ENCODE measurements at places on chromosomes 7 and 10.

DNA sequence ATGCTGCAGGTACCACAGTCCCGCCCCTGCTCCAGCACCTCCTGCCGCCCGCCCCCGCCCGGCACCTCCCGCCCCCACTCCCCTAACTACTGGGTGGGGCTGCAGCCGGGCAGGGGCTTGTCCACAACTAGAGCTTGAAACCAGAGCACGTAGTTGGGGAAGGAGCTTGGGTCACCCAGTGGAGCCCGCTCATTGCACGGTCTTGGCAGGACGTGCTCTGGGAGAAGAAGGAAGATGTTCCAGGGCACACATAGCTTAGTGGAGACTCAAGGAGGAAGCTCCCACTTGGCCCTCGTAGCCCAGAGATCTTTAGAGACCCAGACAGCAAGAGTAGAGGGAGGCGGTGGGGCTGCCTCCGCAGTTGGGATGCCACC, 692 bp downstream of the IGFBP1 start:
- no peak for DNase-seq

- no peak for DNase-seq
These were observed 284.9 kb upstream of the VWC2 start for GRCh38 chr7:49488573-49488972.

- DNase-seq, result no peak
These were observed 12.6 kb downstream of the TBATA start for GRCh38 chr10:70772627-70773026.

DNA sequence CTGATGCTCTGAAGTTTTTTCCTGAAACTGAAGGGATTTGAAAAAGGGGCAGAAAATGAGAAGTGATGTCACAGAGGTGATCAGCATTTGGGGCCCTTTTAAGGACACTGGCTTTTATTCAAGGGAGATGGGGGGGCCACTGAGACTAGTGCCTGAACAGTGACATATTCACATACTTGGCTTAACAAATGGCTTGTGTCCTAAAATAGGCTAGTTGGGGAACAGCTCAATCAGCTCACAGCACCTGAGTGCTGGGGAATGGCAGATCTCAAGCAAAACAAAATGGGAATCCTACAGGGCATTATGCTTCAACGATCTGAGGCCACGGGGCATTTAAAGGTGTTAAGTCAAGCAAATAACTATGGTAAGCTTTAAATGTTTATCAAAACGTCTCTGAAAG, 90.1 kb downstream of the UBE2H start:
- DNase-seq, result no peak

GRCh38 chr7:7736671-7737070, 18.3 kb upstream of the RPA3 start:
- DNase-seq, result no peak

- no peak for DNase-seq
These were observed 420.5 kb downstream of the RPS24 start for GRCh38 chr10:78454123-78454645.

GRCh38 chr10:119461923-119462322, 80.6 kb downstream of the RGS10 start:
- DNase-seq, result no peak

DNA sequence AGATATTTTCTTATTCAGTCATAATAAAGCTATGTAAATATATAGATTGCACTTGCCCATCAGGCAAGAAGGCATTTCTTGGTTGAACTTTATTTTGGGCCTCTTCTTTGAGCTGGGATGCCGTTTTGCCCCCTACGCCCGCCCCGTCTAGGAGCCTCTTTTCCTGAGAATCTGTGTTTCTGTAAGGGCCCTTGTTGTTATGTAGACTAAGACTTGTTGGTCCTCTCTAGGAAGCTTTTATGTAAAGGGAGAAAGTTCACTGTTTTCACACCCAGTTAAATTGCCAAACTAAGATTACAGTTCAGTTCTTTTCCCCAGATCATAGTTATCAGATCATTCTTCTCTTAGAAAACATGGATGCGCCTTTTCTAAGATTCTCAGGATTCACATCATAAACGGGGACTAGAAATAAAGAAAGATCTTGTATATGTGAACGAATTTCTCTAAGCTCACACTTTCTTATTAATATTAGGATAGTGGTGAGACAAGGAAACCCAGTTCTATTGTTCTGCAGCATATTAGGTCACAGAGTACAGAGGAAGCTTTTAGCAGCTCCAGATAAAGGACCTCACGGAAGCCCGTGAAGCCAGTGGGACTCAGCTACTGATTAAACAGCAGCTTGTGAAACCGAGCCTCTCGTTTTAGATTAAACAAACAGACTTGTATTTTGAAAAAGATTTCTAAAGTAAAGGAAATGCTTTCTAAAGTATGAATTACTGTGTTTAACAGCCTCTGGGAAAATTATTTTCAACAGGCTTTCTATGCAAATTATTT, 3.8 kb downstream of the LMTK2 start:
- no peak for DNase-seq

DNA sequence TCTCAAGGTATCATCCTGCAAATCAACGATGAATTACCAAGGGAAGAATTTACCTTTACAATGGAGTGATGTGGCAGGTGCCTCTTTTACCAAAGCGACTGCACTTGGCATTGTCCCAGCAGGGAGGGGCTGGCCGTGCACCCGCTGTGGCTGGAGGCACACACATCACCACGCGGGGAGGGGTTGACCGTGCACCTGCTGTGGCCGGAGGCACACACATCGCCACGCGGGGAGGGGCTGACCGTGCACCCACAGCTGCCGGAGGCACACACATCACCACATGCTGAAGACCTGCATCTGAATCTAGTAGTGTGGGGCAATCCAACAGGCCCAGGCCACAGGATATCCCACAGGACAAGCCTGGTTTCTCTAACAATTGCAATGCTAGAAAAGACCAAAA, 493.5 kb downstream of the DNAJB6 start:
- DNase-seq, result no peak

DNA sequence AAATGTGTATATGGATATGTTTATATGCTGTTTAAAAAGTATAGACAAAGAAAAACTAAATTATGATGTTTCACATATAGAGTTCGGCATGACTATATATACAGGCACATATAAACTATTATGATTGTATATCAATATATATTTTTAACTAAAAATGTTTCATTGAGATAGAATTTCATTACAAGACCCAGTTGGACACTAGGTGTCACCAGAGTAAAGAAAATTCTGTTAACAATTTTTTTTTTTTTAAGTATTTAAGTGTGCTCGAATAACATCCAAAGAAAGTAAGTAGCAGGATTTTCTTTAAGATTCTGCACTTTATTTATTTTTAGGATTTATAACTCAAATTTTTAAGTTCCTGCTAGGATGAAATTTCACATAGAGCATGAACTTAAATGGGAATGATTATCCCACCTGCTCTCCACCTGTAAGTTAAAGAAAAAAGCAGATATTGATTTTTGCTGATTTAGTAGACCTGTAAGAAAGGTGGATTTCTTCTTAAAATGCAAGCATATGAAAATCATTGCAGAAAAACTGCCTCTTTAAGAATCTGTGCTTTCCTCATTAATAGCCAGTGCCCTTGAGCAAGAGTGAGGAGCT, 961.5 kb downstream of the PCDH15 start:
- DNase-seq, result no peak

- peak; percentile 37 for DNase-seq
These were observed 441 bp downstream of the FBH1 start for GRCh38 chr10:5890452-5890915.

DNA sequence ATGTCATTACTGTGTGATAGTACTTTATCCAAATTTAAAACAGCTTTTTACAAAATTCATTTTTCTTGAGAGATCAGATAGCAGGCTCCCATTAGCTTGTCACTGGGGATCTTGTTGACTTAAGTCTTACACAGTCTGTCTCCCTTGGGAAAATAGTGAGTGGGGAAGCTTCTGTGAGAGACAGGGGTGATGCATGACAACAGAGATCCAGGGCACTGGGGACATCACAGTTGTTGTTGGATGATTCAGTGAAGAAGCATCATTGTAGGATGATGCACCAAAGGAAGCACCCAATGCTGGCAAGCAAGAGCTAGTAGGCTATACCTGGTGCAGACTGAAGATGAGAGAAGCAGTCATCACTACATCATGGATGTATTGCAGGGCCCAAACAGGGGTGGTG, 284.7 kb downstream of the HDAC9 start:
- no peak for DNase-seq

DNA sequence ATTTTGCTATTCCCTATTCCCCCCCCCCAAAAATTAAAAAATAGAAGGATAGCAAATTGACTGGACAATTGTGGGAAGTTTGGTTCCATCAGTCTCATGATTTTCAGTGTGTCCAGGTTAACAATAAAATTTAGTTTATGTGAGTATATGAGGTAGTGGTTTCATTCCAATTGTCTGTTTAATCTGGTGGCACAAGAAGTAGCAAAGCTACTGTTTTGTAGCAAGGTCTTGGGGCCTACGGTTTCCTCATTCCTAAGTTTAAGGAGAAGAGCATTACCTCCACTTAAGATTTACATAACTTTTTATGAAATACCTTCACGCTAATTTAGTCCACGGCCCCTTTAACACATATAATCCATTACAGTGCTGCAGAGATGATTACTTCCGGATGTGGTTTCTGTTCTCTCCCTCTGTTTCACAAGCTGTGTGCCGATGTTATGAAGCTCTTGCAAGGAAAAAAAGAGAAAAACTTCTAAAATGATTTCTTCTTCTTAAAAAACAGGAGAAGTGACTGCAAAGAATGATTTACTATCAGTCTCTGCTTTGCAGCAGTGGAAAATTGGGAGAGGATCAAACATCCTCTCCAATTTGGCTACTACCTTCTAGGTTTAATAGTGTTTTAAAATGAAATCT, 32.7 kb upstream of the NPVF start:
- DNase-seq, result no peak

GRCh38 chr7:3493499-3493898, 192.4 kb downstream of the SDK1 start:
- no peak for DNase-seq

DNA sequence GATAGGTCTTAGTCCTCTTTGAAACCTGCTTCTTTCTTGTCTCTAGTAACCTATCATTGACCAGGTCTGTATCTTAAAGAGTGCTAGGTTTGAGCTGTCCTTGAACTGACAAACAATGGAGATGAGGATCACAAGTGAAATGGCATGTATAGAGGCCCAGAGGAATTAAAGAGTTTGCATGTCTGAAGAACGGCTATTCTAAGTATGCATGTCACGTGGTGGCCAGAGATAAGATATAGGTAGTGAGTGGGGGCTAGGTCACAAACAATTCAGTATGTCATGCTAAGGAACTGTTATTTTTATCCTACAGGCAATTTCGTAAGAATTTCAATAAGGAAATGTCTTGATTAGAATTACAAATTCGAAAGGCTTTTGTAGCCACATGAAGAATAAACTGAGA, 95.3 kb downstream of the SUGCT start:
- DNase-seq, result no peak

DNA sequence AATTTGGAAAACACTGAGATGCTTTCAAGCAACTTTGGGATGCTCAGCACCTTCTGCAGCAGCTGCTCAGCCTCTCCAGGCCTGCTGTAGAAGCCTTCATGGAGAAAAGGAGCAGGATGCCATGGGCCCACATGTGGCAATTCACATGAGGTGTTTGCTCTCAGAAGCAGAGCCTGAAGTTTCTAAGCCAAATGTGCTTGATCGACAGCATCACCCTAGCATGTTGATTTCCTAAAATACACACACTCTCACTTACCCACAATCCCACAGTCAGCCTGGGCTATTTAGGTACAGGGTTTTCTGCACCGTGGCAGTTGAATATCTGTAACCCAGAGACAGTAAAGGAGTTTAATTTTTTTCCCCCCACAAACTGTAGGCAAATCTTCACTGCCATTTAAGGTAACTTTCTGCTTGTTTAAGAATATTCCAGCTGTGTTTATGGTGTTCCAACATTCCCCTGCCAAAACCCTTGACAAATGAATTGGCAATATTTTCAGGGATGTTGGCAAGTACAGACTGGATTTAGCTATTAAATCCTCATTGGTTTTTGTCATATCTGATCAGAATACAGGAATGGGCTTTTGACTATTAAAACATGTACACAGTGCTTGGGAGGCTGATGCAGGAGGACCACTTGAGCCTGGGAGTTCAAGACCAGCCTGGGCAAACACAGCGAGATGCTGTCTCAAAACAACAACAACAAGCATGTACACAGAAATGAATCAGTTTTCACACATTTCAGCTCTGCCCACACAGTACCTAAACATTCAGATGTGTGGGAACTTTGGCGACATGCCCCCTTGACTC, 244.2 kb downstream of the CELF2 start:
- DNase-seq, result no peak

DNA sequence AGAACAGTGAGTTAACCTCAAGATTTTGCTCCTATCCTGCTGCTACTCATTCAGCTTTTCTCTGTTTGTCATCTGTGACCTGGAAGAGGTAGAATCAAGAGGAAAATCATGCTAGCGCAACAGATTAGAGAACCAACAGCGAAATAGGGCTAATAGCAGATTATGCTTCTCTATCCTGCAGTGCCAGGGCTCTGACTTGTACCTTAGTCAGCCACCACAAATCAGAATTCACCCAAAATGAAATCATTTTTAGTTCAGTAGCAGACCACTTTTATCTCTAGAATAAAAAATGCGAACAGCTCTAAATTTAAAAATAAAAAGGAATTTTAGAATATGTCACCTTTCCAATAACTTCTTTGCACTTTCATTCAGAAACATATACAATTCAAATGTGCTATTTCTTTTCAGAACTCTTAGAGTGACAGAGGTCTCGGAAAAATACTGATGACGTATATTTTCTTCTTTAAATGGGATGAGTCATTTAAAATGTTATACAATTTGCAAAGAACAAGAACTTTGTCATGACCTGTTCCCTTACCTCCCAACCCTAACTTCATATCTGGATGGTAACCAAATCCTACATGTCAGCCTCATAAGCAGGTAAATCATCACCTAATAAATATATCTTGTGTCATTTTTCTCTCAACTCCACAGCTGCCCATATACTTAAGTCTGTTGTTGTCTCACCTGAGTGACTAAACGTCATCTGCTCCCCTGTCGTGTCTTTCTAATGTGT, 896.4 kb downstream of the PCDH15 start:
- no peak for DNase-seq

GRCh38 chr10:83289373-83289772, 849.9 kb upstream of the GHITM start:
- DNase-seq, result no peak

DNA sequence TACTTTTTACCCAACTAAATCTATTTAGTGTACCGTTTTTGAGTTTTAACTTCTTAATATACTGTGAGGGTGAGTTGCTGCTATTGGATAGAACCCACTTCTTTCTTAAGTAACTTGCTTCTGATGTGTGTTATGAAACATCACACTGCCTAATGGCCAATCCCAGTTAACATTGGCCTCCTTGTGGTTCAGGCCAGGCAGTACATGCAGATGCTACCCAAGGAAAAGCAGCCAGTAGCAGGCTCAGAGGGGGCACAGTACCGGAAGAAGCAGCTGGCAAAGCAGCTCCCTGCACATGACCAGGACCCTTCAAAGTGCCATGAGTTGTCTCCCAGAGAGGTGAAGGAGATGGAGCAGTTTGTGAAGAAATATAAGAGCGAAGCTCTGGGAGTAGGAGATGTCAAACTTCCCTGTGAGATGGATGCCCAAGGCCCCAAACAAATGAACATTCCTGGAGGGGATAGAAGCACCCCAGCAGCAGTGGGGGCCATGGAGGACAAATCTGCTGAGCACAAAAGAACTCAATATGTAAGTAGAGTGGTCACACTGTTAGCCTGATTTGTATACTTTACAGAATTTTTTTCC, 39.7 kb downstream of the TES start:
- no peak for DNase-seq

GRCh38 chr10:1034758-1035157, 9.1 kb upstream of the IDI2 start:
- DNase-seq, result no peak
